ENCODE measurements at places on chromosomes 3 and 15. TPM values are rescaled to one million over a fixed set of nuclear protein-coding genes. Genes with fewer than 3 reads are reported as not detected.
A peak's percentile ranks its signal among the peaks of the same experiment; 100 is the strongest.

GPR149 gene
- polyA plus RNA-seq: not detected

ECE2 gene
- 15.2 TPM for polyA plus RNA-seq

CLDN16 gene
- polyA plus RNA-seq: 0.72 TPM

CADM2 gene
- 0.44 TPM for polyA plus RNA-seq

HYAL2 gene
- 109 TPM for polyA plus RNA-seq

CCR8 gene
- polyA plus RNA-seq: not detected

SOX2 gene
- polyA plus RNA-seq: 0.40 TPM

DNA sequence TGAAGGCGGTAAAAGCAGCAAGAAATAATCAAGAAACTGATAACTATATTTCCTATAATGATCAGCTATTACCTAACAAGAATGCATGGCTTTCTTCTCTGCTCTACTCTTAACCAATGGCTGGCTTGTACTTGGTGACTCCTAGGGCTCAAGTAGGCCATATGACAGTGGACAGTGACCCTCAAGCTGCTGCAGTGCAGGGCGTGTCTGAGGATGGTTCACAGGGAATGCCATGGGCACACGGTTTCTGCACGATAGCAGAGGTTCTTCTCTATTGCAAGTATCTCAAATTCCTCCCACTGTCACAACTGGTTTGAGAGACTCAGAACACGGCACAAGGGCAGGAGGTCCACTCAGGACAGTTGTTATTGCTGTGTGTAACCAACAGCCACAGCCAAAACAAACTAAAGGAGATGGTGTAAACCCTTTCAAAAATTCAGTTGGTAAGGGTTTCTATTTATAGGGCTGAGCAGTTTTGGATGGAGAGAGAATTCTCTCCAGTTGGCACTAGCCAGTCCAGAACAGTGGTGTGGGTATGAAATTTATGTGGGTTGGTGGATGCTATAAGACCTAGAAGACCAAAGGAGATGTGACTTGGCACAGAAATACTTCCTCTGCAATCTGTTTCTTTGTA is 103.2 kb upstream of the ST8SIA2 start:
- no peak for DNase-seq

- DNase-seq: no peak
Measured at GRCh38 chr3:144502402-144502801, 530.8 kb downstream of the DIPK2A start.

DNA sequence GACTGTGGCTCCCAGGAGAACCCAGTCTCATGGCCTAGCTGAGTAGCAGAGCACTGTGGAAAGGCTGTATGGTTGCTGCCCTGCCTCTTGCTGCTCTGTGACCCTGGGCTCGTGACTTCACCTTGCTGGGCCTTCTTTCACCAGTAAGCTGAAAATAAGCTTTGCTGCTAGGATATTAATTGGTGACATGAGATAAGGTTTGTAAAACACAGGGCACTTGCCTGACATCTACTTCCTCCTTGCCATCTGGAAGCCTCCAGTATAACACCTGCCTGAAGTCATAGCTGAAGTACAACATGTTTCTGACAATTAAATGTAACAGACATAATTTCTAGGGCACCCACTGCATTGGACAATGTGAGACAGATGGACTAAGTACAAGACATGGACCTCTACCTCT is 53.6 kb downstream of the CLEC3B start:
- no peak for DNase-seq

GRCh38 chr15:26937134-26937533 is 33.8 kb upstream of the GABRG3 start:
- no peak for DNase-seq

GRCh38 chr15:74890665-74890960 is 771 bp downstream of the MPI start:
- DNase-seq: no peak

- no peak for DNase-seq
Measured at GRCh38 chr15:61038910-61039309, 190.2 kb downstream of the RORA start.

- no peak for DNase-seq
Measured at GRCh38 chr3:131883086-131883485, 151.7 kb downstream of the CPNE4 start.

- peak; percentile 43 for DNase-seq
Measured at GRCh38 chr3:108486941-108487340, 23.5 kb downstream of the MYH15 start.

DNA sequence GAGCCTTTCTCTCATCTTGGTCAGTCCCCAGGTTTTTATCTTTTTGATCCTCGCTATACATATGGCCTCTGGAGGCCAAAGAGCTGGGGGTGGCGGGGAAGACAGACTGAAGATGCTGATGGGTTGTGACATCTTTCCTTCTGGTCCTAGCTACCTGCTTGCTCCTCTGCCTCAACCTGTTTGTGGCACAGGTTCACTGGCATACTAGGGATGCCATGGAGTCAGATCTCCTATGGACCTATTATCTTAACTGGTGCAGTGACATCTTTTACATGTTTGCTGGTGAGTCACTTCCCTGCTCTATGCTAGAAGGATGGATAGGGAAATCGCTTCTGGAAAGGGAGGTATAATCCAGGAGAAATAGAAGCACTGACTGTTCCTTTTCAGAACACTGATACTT is 8.8 kb downstream of the TMEM202 start:
- DNase-seq: no peak

DNA sequence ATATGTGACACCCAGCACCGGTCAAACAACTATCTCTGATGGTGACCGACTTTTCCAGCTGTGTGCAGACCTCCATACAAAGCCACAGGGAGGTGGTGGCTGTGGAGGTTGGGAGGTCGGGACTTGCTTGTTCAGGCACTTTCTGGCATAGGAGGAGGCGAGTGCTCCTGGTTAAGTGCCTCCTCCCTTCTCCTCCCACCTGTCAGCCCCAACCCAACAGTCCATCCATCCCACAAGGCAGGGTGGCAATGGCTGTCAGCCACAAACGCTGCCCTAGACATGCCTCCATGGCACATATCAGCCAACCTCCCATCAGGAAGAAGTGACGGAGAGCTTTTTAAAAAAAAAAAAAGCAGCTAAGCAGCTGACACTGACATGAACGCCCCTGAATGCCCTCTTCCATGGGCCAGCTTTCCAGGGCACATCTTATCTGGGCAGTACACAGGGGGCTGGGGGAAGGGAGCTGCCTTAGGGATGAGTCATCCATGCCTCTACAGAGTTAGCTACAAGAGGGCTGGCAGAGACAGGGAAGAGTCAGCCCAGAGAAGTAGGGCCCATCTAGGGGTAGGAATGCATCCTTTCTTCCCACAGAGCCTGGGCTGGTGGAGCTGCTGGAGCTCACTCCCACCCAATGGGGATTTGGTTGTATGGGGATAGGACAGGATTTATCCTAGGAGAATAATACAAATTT is 41.2 kb downstream of the CCDC12 start:
- DNase-seq: peak; percentile 98

DNA sequence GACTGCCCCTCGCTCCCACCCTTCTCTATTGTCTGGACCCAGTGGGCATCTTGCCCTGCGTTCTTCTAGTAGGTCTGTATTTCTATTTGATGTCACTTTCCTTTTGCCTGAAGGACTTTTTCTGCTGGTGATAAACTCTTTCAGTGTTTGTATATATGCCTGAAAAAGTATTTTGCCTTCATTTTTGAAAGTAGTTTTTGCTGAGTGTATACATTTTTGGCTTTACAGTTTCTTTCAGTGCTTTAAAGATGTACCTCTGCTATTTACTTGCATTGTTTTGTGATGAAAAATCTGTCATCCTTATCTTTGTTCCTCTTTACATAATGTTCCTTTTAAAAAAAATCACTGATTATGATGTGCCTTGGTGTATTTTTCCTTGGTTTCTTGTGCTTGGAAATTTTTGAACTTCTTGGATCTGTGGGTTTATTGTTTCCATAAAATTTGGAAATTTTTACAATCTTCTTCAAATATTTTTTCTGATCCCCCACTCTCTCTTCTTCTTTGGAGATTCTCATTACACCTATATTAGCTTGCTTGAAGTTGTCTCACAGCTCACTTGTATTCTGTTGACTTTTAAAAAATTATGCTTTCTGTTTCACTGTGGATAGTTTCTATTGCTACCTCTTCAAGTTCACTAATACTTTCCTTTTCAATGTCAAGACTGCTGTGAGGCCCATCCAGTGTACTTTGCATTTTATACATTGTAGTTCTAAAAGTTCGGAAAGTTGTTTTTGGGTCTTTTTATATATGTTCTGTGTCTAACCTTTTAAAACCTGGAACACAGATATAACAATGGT is 67.8 kb downstream of the RGMA start:
- no peak for DNase-seq

- DNase-seq: peak; percentile 56
Measured at GRCh38 chr15:73930790-73931281, 4.6 kb downstream of the LOXL1 start.

GRCh38 chr3:99532246-99532645 is 106.1 kb upstream of the COL8A1 start:
- peak; percentile 34 for DNase-seq

GRCh38 chr3:175518459-175518858 is 659.3 kb downstream of the NAALADL2 start:
- DNase-seq: no peak

DNA sequence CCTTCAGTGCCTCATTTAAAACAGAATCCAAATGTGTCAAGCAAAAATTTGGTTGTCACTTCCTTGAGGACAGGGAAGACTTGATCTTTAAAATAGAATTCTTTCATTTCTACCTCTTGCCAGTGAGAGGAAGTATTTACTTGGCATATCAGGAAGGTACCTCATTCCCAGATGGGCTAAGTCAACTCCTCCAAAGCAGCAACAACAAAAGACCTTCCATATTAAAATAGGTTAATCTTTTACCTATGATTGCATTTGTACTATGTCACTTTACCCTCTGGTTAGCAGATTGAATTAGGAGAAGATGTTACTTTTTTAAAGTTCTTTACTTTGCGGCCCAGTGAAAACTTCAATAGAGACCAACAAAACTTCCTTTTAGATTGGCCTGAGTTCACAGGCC is 462.1 kb upstream of the ADAMTS9 start:
- DNase-seq: no peak

DNA sequence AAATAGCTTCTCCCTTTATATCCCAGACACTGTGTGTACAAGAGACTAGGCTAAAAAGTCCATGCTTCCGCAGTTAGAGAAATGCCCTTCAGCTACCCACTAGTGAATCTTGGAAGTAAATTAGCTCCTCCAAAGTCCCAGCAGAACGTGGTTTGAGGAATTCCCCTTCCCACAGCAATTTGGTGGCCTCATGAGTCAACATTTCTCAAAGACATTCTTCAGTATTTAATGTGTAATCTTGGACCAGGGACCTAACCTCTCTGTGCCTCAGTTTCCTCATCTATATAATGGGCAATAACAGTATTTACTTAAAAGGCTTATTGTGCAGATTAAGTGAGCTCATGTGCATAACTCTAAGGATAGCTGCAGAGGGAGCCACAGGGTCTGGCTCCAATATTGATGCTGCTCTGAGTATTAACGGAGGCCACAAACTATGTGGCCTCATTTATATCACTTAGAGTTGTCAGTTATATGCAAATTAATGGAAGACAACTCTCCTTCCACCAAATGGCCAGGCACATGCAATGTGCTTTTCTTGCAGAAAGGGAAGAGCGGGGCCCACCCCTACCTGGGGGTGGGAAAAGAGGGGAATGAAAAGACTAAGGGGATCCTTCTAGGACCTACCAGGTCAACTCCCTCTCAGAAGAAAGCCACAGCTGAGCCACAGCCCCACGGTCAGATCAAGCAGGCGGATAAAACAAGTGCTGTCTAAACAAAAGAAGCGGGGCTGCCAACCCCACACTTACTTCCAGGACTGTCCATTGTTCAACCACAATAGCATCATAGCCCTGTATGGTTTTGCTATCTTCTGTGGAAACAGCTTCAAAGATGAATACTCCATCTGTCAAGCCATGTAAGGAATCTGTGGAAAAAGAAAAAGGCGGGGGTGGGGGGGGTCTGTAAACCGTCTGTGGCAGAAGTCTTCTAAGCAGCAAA is 92.4 kb downstream of the OXNAD1 start:
- no peak for DNase-seq

DNA sequence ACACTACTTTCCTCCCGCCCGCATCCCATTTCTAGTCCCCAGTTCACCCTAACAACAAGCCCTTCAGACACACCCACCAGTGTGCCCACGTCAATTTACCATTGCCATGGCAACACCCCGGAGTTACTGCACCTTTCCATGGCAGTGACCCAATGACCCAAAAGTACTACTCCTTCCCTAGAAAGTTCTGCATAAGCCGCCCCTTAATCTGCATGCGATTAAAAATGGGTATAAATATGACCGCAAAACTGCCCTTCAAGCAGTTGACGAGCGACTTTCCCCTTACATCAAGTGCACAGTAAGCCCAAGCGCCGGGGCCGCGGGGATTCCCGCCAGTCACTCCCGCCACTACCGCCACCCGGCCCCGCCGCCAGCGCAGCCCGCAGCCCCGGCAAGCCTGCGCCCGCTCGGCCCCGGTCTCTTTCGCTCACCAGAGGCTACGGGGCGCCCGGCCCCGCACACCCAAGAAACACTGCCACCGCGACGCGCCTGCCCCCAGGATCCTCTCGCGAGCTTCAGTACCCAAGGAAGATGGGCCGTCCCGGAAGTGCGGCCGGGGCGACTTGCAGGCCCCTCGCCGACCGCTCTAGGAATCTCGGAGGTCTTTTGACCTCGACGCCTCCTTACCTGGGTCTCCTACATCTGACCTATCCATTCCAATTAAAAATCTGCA is 27.2 kb upstream of the ZNF502 start:
- DNase-seq: peak; percentile 71

DNA sequence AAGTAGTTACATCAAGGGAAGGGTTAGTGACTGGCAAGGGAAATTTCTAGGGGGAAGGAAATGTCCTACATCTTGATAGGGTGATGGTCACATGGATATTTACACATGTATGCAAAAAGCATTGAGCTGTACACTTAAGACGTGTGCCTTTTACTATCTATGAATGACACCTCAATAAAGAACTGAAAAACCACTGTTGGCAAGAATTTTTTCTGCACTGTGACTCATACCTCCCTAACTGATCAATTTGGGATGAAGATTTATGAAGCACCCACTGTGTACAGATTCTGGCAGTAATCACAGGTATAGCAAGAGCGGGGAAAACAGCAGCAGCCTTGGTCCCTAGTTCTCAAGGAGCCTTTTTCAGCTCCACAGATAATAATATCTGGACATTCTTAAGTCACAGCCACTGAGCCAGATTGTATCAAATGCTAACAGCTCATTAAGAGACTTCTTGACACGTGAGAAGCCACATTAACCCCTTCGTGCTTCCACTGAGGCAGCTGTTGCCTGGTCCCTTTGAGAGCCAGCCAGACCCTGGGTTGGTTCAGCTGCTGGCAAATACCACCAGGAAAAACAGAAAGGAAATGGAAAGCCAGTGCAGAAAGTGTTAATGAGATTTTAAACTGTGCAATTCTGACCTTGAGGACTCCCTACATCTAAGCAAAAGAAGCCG is 32.0 kb upstream of the GALNT15 start:
- DNase-seq: no peak

- no peak for DNase-seq
Measured at GRCh38 chr3:139234491-139234890, 109.3 kb upstream of the MRPS22 start.
